Lung (tissue), 17 donors: ENCODE measurements at places on chromosomes 1 and 21. TPM values are rescaled to one million over a fixed set of nuclear protein-coding genes. Genes with fewer than 3 reads are reported as not detected.

KTI12 gene
- 11.3 TPM for polyA plus RNA-seq

DNA sequence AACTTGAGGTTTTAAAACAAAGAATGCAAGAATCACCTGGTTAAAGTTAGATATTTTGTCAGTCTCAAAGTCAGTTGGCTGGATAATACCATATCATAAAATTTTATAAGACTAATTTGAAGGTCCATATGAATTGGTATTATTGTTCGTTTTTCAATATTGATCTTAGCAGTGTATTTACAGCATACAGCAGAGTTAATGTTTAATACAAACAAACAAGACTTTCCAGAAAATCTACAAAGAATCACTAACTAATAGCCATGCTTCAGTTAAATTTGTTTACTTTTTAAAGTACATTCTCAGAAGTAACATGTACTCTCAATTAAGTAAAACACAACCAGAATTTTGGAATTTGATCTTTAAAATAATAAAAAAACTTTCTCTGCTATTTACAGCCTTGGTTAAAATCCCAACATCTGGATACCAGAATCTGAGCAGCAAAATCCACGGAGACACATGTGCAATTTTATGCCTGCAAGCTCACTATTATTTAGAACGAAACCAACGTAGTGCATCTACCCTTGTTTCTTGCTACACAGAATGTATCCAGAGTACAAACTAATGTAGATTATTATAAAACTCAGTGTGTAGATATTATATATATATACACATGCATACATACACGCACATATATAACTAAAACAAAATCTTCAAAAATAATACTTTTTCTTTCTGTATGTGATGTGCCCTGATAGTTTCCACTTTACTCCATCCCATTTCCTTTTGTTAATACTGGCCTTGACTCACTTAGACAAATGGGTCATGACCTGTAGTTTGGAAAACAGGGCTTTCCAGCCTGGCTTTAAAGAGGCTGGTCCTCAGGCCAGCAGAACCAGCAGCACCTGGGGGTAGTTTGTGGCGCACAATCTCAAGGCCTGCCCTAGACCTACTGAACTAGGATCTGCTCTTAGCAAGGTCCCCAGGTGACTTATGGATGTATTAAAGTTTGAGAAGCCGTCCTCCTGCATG lies 63.6 kb upstream of the ERG start:
- no peak for DNase-seq

GRCh38 chr1:74824497-74825107 lies 91.7 kb downstream of the TYW3 start:
- DNase-seq = no peak

KCNE1 gene
- 23.2 TPM for polyA plus RNA-seq

DNA sequence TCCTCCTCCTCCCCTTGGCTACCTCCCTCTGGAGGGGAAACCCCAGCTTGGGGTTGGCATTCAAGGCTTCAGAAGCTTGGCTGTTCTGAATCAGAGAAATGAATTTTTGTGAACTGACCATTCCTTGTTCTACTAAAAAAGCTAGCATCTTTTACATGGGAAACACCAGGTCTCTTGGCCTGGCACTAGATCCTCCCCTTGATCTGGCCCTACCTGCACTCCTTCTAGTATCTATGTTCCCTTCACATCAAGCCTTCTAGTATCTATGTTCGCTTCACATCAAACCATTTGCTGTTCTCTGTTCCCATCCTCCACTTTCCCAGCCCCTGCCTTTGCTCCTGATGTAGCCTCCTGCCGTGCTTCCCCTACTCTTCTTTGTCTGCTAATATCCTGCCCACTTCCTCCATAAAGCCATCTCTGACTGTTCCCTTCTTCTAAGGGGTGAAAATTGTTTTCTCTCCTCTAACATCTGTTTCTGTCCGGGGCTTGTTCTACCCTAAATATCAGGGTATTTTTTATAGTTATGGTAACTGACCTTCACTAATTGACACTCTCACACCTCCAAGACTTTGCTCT lies 25.8 kb downstream of the FAM151A start:
- no peak for DNase-seq

- DNase-seq = no peak
These were observed 674 bp upstream of the ATXN7L2 start for GRCh38 chr1:109482791-109483671.

DNA sequence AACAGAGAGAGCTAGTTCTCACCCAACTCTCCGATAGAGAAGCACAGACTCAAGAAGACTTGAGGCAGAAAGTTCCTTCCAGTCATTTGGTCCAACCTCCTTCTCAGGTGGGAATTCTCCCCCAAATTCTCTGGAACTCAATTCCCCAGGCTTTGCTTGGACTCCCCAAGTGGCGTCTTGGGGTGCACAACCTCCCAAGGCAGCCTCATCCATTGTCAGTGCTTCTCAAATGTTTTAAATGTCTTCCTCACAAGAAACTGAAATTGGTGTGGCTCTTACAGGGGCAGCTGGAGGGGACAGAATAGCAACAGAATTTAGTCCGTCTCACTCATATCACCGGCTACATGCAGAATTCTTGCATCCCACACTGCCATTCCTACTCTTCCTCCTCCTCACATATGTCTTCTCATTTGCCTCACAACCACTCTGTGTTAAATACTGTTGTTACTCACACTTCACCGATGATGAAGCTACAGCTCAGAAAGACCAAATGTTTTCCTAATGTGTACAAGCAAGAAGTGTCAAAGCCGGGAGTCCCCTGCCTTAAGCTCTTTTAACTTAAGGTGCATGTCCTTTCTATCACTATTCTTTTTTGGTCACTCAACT lies 33.4 kb upstream of the CD84 start:
- no peak for DNase-seq
